Anterior cingulate cortex (tissue), 58 donors: ENCODE measurements at places on chromosomes 2 and 18.

DNA sequence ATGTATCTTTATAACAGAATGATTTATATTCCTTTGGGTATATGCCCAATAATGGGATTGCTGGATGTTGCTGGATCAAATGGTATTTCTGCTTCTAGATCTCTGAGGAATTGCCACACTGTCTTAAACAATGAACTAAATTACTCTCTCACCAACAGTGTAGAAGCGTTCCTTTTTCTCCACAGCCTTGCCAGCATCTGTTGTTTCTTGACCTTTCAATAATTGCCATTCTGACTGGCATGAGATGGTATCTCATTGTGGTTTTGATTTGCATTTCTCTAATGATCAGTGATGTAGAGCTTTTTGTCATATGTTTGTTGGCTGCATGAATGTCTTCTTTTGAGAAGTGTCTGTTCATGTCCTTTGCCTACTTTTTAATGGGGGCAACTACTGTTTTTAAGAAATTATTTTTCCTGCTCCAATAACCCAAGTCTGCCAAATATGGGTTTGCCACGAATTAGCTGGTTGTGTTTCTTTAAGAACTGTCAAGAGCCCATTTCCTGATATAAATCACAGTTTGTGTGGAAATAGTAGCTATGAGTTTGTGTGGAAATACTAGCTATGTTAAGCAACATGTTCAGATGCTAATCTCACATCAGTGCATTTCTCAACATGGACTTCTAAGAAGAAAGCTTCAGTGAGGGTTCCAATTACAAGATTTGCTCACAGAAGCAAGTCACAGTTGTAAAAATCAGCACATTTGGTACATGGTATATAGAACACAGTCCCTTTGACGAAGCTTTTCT, 259.4 kb downstream of the ANAPC1 start:
- DNase-seq = no peak

DNA sequence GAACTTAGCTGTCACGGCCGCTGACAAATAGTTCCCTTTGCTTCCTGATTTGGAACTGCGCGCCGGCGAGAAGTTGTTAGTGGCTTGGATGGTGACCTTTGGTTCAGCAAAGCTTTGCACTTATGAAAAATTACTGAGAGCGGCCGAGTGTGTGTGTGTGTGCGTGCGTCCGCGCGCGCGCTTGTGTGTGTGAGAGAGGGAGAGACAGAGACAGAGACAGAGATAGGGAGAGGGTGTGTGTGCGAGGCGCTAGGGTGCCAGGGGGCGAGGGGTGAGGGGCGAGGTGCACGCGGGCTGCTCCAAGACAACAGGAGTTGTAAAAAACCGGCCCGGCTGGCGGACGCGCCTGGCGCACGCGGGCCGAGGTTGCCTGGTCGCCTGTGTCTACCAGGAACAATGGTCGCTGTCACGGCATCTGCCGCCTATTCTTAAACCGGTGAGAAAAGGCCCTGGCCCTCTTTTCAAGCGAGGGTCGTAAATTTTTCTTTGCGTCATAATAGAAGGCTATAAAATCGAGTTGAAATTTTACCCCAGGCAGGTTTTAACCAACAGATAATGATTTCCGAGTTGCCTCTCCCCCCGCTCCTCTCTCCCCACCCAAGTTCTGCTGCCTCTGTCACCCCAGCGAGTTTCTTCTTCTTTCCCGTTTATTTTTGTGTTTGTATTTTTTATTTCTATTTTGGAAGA, 535 bp downstream of the HOXD3 start:
- no peak for DNase-seq

DNA sequence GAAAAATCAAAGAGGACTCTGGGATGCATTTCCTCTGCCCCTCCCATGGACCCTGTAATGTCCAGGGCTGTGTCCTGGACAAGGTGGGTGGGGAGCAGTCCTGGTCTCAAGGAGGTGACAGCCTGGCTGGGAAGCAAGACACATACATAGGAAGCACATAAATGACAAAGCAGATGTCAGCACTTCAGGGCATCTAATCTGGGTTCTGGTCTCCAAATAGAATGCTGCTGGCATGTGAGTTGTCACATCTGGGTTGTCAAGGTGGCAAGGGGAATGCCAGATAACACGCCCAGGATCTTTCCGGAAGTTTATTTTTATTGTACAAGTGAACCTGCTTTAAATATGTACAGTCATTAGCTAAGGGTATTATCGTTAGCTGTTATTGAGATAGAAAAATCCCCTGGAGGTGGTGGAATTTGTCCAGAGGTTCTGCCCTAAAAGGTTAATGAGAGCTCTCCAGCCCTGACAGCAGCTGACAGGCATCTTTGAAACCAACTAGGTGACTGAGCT, 5.6 kb downstream of the IL1F10 start:
- DNase-seq = no peak

GRCh38 chr2:134120406-134120732, 133.5 kb upstream of the MGAT5 start:
- no peak for DNase-seq

DNA sequence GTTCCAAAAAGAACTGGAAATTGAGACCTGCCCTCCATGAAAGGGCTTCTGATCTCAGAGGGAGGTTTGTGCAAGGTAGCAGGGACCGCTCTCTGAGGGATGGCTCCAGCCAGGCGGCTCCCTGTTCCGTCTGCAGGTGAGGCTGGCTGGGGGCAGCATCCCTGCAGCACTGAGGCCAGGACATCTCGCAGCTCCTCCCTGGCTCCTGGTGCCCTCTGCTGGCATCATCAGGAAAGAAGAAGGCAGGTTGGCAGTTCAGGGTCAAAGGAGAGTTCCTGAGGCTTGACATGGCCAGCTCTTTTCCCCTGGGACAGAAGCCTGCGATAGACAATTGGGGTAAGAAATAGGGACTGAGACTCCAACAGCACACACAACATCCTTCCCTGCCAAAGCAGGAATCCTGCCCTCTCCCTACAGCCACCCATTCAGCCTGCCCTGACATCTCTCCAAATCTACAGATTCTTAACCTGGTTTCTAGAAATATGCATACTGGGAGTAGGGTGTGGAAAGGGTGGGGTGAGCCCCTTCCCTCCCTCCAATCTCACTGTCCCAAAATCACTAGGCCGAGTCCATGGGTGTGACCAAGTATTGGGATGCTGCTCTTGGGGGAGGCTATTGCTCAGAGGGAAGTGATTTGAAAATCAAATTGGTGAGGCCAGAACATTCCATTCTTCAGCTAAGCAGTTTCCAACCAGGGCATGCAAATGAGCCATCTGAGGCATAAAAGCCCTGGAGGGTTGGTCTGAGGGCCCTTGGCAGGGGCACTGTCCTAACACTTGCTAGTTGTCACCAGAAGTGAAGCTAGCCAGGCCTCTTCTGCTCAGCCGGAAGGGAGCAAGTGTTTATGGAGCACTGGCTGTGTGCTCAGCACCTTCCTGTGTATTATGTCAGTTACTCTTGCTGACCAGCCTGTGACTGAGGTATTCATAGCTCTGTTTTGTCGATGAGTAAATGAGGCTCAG, 185.4 kb downstream of the TFCP2L1 start:
- no peak for DNase-seq

DNA sequence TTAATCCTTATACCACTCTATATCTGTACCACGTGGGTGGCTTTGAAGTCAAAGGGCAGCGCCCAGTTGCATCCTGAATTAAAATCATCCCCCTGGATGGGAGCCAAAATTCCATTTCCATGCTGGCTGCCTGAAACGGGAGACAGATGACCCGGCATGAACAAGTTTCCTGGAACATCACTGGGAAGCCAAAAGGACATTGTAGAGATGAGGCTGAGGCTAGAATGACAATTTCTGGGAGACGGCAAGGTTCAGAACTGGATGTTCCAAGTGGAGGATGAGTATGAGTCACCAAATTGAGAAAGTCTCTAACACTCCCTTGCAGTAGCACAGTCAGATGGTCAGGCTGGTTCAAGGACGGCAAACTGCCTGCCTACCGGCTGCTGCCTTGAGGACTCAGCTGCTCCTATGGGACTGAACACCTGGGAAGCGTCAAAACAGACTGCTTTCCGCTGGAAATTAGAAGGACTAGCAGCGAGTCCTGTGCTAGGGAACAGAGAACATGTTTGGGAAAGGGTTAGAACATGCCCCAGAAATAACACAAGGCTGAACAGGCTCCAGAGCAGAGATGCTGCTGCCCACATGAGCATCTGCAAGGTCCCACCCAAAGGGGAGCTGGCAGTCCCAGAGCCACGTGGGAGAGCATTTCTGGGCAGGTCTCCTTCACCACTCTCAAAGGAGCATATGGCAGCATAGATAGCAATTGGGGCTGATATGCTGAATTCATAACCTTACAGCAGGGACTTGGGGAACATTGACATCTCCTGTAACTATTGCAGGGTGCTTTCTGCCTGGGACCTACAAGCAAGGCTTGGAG, 32.0 kb downstream of the YPEL5 start:
- DNase-seq = no peak

DNA sequence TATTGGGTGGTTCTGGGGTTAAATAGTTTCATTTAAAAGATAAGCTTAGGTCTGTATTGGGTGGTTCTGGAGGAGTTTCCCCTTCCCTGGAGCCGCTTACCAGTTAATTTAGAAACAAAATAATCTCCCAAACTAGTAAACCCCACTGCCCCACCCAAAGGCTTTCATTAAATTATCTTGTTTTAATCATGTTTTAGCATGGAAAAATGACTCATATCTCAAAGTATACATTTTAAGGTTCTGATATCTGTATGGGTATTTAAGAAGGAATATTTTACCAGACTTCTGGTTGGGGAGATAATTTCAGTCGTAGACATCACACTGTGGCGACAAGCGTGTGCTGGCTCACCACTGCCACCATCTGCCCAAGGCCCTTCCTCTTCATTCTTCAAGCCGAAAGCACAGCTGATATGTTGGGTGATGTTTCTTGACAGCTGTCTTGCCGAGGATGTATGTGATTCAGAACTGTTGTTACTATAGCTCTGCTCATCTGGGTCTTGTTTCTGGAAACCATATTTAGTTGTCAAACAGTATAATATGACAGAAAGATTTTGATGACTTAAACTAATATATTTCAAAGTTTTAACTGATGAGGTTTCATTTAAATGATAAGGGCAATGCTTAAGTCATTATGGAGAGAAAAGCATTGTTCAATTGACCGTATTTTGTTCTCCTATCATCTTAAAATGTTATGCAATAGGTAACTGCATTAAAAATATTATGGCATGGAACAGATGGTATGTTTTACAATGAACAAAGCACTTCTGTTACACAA, 5.1 kb downstream of the FIGLA start:
- no peak for DNase-seq

GRCh38 chr2:212441141-212441540, 97.5 kb downstream of the ERBB4 start:
- no peak for DNase-seq

GRCh38 chr2:112721819-112722522, 1.2 kb downstream of the NT5DC4 start:
- no peak for DNase-seq

DNA sequence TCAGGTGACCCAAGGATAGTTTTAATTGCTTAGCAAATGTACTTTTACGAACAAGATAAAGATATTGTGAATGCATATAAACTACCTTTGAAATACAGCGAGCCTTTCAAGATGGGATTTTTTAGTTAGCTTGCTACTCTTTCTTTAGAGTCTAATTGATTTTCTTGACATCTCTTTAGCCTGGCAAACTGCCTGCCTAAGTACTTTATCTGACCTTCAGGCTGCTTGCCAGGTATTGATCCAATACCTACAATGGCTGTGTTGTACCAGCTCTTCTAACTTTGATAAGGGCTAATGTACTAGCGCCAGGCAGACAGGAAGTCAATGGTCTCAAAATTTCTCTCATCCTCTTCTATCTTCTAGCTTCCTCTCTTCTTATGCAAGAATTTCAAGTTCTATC, 414.4 kb upstream of the ACVR2A start:
- no peak for DNase-seq

- no peak for DNase-seq
These were observed 480.0 kb upstream of the HS6ST1 start for GRCh38 chr2:128798502-128799283.

DNA sequence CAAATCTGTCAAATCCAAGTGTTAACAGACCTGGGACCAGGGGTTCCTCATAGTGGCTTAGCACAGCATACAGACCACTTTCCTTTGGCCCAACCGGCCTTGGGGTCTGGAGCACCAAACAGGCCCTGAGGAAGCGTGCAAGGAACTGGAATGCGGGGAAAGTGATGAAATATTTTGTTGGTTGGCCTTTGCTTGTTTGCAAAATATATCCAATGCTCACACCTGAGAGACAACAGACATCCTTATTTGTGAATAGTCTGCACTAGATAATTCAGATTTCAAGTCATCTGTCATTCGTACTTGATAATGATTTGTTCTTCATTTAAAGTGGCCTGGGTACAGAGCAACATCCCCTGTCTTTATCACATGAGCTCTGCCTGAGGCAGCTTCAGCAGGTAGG, 43.5 kb downstream of the ABCG8 start:
- no peak for DNase-seq

GRCh38 chr2:181123798-181124231, 143.4 kb downstream of the UBE2E3 start:
- DNase-seq = no peak

GRCh38 chr2:61423714-61424113, 47.2 kb downstream of the USP34 start:
- no peak for DNase-seq

- no peak for DNase-seq
These were observed 92.2 kb downstream of the ALPK2 start for GRCh38 chr18:58536534-58537271.

DNA sequence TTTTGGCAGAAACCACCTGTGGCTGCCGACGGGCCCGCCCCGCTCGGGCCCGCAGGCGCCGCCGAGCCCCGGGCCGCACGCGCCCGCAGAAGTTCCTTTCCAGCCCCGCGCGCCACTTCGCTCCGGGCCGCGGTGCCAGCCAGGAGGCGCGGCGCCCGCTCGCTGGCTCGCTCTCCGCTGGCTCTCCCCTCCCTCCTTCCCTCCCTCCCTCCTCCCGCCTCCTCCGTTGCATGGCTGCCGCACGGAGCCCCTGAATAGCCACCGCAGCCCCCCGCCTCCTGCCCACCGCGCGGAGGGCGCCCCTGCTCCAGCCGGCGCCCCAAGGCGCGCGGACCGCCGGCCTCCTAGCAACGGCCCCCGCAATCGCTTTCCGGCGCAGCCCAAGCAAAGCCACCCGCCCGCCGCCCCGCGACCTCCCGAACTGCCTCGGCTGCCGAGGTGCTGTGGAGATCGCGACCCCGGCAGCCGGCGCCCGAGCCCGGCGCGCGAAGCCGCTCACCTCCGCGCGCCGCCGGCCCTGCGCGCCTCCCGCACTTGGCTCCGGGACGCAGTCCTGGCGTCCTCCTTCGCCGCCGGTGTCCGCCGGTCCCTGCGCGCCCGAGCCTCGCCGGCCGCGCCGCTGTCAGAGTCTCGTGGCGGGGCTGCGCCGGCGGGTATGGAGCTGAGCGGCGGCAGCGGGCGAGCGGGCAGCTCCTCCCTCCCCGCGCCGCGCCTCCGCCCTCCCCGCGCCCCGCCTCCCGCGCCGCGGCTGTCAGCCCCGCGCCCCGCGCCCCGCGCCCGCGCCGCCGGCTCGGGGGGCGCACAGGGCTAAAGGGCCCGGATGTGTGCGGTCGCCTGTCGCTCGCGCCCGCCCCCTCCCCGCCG, at the start of gene ZBTB7C:
TSS of gene ZBTB7C (minus strand) at position 657 of the 864 bp plus-strand sequence.
- DNase-seq = no peak

- DNase-seq = no peak
These were observed 55.5 kb downstream of the NCK2 start for GRCh38 chr2:105800036-105800713.
